SK-N-DZ (cell line): ENCODE measurements at places on chromosomes 5 and 9.

GRCh38 chr9:110115341-110115820 is 92.6 kb downstream of the C9orf152 start:
- DNase-seq = no peak

DNA sequence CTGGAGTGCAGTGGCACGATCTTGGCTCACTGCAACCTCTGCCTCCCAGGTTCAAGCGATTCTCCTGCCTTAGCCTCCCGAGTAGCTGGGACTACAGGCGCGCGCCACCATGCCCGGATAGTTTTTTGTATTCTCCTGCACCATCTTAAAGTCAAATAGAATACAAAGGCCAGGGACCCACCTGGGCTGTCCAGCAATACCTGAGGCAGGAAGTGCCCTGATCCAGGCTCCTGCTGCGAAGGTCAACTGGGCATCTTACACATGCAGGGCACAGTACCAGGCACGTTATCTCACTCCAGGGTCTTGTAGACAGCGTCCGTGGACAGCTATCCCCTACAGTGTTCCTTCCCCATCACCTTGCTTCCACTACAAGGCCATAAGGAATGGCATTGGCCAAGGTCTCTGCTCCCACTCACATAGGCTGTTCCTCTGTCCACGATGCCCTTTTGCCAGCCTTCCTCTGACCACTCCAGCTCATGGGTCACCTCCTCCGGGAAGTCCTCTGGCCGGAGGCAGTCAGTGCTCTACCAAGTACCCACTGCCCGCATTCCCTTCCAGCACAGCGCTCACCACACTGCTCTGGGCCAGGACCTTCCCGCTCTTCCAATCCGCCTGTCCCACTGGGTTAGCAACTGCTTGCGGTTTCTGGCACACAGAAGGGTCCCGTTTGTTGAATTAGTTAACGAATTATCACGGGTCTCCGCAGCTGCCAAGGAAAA is 978 bp downstream of the P4HA2 start:
- no peak for DNase-seq

- no peak for DNase-seq
Observed at GRCh38 chr9:71323357-71323756, 201.9 kb upstream of the TRPM3 start.

DNA sequence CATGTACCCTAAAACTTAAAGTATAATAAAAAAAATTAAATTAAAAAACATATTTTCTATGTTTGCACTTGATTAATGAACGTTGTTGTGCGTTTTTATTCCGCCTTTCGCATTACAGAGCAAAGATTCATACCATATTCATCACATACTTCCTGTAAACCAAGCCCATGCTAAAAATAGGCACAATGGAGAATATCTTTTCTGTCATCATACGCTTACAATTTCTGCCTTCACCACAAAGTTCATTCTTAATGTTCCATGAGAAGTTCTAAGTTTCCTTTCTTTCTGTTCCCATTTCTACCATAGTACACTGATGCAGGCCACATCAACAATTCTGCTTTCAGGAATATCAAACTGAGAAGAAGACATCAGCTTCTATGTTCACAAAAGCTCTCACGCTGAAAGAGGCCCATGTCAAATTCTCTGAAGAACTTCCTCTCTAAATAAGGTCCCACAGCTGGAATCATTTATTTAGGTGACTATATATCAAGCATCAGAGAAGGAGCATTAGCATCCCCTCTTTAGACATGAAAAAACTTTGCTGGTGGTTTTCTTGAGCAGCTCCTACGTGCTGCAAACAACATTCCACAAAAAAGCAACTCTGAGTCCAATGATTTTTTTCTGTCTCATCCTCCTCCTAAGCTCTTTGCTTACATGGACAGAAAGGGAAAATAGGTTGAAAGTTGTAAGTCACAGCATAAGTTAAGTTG is 456.4 kb downstream of the CDH10 start:
- DNase-seq = no peak

DNA sequence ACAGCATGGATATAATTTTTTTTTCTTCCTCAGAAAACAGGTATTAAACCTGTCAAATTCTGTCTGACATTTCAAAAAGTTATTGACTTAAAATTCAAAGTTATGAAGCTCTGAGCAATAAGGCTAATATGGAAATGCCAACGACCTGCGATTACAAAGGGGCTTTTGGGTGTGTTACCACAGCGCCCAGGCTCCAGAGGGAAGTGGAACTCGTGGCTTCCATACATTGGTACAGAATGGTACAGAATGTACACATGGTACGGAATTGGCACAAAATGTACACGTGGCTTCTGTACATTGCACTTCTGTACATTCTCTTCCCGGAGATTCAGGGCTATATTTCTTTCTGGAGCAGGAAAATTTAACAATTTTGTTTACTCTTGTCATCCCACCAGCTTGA is 225.1 kb upstream of the TBCA start:
- no peak for DNase-seq

DNA sequence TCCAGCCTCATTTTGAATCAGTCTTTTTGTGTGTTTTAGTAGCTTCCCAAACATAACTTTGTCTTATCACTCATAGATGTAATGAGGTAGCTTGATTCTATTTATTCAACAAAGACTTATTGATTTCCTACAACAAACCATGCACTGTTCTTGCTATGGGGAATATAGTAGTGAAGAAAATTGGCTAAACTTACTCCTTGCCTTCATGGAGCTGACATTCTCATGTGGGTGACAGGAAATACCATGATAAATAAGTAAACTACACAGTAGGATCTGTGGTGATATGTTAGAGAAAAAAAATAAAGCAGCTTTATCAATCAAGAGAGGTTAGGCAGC is 255.7 kb upstream of the TNC start:
- no peak for DNase-seq
